ENCODE measurements at places on chromosomes 2 and 18.

- DNase-seq, result no peak
Observed at GRCh38 chr18:27413495-27414401, 228.6 kb upstream of the CHST9 start.

DNA sequence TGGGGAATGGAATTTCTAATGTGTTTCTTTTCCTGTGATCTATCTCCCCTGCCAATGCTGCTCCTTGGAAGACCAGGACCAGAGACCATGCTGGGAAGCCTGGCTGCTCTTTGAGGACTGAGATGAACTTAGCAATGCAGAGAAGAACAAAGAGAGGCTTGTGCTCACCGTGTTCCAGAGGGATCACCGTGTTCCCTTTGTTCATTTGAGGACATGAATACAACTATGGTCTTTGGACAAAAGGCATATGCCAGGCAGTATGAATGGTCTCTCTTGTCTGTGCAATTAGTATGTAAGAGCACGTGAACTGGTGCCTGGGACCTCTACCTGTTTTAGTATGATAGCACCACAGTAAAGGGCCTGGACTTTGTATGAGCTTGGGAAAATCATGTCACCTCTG is 139.9 kb downstream of the TDRD15 start:
- peak; percentile 32 for DNase-seq

- DNase-seq, result no peak
Observed at GRCh38 chr18:31436825-31437224, 10.7 kb upstream of the DSG3 start.

DNA sequence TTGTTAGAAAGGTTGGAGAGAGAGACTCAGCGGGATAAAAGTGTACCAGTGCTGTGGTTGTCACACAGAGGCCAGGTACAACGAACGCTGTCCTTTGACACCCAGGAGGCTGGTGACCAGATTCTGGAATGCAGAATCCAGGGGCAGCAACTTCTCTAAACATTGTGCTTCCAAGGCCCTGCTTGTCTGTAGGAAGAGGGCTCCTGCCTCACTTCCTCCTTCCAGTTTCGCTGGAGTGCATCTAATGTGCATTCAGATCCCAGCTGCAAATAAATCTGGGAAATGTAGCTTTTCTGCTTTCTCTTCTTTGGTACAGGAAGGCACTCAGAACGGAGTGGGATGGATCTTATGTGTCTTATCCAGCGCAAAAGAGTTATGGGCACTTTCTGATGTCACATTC is 171.8 kb upstream of the ATP5MC3 start:
- no peak for DNase-seq

- no peak for DNase-seq
Observed at GRCh38 chr18:34550902-34551301, 159.2 kb upstream of the DTNA start.

GRCh38 chr2:159124931-159125467 is 156.6 kb downstream of the TANC1 start:
- peak; percentile 54 for DNase-seq

GRCh38 chr2:163664610-163665009 is 71.2 kb downstream of the FIGN start:
- no peak for DNase-seq

GRCh38 chr2:188326669-188327301 is 35.1 kb downstream of the GULP1 start:
- DNase-seq, result peak; percentile 65

DNA sequence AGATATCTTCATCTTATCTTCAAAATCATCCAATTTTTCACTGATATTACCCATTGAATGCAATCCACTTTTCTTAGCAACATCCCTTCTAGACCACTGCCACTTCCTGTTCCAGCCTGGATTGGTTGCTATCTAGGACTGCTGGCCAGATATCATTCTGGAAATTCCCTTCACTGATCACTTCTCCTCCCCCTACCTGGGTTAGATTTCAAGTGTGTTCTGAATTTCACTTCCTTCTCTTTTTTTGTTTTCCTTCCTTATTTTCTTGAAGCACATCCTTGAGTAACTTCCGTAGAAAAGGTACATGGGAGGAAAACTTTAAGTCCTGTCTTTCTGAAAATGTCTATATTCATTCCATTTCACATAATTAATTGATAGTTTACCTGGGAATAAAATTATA is 82.0 kb upstream of the IL1R2 start:
- DNase-seq, result no peak

- DNase-seq, result peak; percentile 62
Observed at GRCh38 chr2:121479882-121480522, 50.7 kb upstream of the RNU4ATAC start.

GRCh38 chr2:134683561-134684112 is 35.2 kb downstream of the TMEM163 start:
- no peak for DNase-seq

- DNase-seq, result no peak
Observed at GRCh38 chr2:188966079-188966571, 8.0 kb upstream of the COL3A1 start.

DNA sequence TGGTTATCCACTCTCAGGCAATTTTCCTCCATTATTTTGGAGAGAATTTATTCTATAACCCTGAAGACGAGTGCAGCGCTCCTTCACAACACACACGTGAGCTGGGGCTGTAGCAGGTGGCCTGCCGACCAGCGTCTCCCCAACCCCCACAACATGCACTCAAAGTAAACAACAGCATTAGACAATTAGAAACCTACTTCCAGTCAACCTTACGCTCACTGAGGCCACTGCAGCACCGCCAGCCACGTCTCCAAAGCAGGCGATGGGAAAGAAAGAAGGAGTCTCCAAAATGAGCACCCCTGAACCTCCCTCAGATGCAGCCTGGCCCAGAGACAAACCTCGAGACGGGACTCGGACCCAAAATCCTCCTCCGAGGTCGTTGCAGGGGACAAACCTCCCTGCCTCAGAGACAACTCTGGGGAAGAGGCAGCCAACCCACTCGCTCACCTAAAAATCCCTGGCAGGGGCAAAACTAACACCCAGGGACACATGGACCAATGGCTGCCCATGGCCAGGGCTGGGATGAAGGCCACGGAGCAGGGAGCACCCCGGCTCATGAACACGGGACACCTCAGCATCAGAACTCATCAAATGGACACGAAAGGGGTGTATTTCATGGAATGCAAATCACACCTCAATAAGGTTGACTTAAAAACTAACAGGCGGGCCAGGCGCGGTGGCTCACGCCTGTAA is 2.6 kb downstream of the SLC66A2 start:
- peak; percentile 30 for DNase-seq

DNA sequence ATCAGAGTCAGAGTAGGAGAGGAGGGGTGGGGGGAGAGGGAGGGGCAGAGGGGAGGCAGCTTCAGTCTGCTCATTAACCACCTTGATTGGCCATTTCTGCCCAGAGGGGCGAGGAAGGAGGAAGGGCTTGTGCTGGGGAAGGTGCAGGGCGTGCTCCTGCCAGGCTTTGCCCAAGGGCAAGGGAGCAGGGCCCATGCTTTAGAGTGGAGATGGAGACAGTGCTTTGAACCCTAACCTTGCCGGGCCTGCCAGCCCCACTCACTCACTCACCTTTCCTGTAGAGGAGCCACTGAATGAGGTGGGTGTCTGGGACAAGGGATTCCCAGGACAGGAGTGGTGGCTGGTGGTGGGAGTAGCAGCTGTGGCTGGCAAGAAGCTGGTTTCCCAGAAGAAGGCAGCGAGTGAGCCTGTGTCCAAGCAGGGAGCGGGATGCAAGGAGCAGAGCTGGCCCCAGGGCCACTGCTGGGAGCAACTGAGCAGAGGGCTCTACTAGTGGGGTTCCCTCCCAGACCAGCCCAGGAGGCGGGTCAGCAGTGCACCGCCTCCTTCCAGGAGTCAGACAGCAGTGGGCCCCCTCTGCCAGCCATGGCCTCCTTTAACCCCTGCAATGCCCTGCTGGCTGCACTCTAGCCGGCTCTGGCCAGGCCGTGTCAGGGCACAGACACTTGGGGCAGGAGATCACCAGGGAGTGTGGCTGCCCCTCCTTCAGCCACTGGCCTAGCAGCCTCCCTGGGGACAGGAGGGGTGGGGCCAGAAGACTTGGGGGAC is 3.6 kb upstream of the RUFY4 start:
- no peak for DNase-seq

- peak; percentile 85 for DNase-seq
Observed at GRCh38 chr2:160224060-160224459, 24.0 kb upstream of the ITGB6 start.

DNA sequence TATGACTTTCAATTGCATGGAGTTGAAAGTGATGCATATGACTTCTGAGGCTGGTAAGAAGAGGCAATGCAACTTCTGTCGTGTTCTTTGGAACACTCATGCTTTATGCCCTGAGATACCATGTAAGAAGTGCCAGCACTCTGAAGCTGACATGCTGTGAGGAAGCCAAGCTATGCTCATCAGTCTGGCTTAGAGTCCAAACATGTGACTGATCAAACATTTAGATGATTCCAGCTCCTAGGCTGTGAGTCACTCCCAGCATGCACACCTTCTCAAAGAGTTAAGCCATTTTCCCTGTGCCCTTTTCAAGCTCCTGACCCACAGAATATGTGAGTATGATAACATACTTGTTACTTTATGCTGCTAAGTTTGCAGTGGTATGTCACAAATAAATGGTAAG is 15.8 kb upstream of the VRK2 start:
- no peak for DNase-seq

DNA sequence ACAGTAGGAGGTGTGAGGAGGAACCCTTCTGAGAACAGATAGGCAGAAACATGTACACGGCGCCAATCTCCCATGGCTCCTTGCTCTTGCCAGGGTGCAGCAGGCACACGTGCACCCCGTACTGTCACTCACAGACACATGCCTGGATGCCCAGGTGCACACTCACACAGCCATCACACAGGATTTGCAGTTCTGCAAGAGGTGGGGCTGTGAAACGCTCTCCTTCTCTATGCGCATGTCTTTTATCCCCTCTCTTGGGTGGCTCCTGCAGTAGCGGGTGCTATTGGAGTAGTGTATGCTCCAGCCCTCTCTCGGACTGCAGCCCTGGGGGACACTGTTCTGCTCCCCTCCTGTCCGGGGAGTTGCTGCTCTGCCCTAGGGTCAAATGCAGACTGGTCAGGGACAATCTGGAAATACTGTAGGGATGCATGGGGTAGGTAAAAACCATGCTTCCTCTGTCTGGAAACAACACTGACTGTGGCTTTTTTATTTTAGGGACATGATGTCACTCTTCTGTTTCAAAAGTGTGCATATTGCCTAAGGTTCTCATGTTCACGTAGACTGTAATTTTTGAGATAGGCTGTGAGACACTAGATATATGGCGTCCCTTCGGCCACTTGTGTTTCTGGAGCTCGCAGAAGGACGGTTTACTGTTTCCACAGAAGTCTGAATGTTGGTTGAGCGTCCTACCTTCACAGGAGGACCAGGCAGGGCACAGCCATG is 118.5 kb downstream of the PRKCE start:
- no peak for DNase-seq

DNA sequence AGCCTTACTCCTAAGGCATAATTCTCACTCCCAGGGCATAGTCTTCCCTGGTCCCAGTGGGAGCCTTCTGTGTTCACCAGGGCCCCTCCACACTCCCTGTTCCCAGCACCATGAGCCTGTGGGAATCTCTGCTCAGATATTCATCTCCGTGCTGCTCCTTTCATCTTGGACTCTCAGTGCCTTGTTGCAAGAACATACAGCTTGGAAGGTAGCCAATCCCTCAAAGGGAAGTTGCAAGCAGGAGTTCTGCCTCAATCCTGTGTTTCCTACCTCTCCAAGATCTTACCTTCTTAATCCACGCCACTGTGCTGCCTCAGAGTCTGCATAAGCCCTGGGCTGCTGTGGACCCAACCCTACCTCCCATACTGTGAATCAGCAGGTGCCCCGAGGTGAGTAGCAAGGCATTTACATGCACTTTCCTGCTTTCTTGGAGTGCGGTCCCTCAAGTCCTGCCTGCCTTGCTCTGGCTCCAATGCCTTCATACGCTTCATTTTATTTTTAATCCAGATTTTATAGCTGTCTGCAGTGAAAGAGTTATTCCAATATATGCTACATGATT is 413.8 kb upstream of the RAB6C start:
- no peak for DNase-seq

DNA sequence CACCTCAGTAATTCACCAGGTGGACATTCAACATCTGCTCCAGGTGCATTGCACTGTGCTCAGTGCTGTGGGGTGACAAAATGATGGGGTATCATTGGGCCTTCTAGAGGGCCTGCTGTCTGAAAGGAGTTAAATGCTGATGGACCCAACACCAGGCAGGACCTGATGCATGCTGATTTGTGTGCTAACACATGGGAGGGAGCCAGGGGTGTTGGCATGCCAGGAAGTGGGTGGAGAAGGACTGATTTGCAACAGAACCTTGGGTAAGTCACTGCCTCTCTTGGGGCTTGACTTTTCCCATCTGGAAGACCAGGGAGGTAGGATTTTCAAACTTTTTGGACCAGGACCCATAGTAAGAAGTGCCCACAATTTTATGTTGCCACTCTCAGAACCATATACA is 57.9 kb upstream of the CXCR4 start:
- DNase-seq, result no peak

GRCh38 chr2:230794497-230794896 is 70.2 kb upstream of the ITM2C start:
- DNase-seq, result no peak

GRCh38 chr2:241226723-241227572 is 38.5 kb downstream of the ANO7 start:
- no peak for DNase-seq

DNA sequence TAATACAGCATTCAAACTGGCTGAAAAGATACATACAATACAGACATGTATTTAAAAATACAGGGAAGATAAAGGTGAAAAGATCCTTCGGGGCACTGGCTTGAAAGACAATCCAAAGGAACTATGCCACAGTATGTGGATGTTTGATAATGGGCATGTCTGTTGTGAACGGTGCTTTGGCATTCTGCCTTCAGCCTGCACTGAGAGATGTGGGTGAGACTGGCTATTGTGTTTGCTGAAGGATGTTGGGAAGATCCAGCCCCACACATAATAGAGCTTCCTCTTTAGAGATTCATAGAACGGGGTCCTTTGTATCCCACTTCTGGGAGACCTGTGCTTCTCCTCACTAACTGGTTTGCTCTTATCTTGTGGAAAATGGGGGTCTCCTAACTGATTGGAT is 65.1 kb upstream of the CXCR4 start:
- DNase-seq, result no peak

GRCh38 chr2:223283771-223284170 is 231.8 kb downstream of the KCNE4 start:
- DNase-seq, result no peak

- no peak for DNase-seq
Observed at GRCh38 chr2:219902891-219903552, 275.6 kb downstream of the SLC4A3 start.

GRCh38 chr2:191844706-191845105 is 2.2 kb downstream of the CAVIN2 start:
- DNase-seq, result no peak

DNA sequence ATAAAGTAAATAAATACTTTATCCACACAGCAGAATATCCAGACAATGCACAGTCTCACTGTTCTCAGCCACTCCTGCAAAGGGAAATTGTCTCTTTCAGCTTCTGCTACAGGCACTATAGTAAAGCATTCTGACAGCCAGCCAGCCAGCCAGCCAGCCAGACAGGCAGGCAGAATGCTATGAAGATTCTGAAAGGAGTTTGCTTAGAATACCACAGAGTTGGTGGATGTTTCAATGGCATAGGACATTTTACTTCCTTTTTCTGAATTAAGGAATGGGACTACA is 116.1 kb upstream of the CYP26B1 start:
- DNase-seq, result no peak
